ENCODE measurements at places on chromosomes 12 and 14.

DNA sequence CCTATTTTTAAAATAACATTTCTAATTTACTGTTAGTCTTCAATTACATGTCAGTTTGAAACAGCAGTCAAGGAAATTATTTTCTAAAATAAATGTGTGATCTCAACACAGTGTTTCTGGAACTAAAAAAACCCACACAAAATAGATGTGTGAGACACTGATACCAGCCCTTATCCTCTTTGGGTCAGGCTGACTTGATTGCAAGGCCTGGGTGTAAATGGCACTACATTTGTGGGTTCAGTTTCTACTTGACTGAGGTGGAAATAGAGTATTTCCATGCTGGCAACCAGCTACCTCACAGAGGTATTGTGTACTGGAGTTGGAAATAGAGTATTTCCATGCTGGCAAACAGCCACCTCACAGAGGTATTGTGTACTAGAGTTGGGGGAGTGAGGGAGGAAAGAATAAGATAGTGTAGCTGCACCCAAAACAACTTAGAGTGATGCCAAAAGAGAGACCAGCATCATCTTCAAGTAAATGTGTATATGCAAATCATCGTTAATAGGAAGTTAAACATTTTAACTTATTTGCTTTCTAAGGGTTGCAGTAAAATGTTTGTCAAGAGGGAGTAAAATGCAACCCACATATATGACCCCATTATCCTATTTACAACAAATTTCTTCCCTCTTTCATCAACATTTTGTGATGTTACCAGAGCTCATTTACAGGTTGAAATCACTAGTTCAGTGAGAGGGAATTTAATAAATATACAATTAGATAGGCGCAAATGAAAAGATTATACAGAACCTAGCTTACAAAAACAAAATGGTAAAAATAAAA lies 10.7 kb upstream of the LYZ start:
- no peak for DNase-seq

DNA sequence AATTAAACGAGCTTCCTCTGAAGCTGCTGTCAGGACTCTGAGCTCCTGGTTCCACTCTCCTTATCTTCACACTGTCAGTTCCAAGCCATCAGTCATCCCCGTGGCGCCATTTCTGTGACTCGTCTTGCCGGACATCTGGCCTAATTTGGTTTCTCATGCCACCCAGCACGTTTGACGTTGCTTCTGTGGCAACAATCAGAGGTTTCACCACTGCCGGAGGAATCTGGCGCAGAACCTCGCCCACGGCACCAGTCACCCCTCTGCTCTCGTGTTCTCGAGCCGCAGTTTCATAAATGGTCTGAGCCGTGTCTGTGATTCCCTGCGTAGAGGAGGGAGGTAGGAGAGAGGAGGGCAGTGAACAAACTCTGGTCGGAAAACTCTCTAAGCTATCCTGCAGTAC lies 29.7 kb downstream of the BDKRB1 start:
- no peak for DNase-seq

GRCh38 chr14:99507860-99508640 lies 26.8 kb downstream of the CCNK start:
- no peak for DNase-seq

- DNase-seq, result no peak
These were observed 198.2 kb downstream of the BTG1 start for GRCh38 chr12:91947459-91947858.

- DNase-seq, result no peak
These were observed 181.6 kb downstream of the CHST11 start for GRCh38 chr12:104638218-104638850.

Data from astrocyte of the cerebellum (primary cell).